NCI-H774 (cell line): ENCODE measurements at places on chromosomes 3 and 15.

- DNase-seq, result no peak
Observed at GRCh38 chr15:66855041-66855440, 153.0 kb downstream of the SMAD6 start.

- no peak for DNase-seq
Observed at GRCh38 chr3:52094571-52095485, 38.5 kb upstream of the DUSP7 start.

DNA sequence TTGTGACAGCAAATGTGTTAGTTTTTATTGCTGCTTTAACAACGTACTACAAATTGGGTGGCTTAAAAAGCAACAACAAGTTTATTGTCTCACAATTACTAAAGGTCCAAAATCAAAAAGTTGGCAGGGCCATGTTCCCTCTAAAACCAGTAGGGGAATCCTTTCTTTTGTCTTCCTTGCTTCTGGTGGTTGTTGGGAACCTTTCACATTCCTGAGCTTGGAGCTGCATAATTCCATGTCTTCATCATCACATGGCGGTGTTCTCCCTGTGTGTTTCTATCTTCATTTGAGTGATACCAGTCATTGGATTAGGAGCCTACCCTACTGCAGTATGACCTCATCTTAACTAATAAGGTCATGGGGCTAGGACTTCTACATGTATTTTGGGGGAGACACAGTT lies 7.4 kb downstream of the SPRED1 start:
- DNase-seq, result no peak

DNA sequence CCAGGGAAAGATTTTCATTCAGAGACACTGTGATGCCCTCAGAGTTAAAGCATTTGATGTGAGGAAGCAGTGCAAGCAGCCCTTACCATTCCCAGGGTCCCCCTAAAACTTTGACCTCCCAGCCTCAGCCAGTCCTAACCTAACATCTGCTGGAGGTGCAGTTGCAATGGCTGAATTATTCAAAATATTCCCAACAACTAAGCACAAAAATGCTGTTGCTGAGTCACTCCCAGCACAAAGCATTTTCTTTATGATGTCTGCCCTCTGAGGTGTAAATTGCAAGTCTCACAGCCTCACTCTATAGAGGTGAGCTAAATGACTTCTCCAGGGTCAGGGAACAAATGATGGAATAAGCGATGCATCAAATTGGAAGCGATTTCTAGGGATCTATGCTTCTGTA lies 6.4 kb upstream of the REC114 start:
- no peak for DNase-seq

GRCh38 chr3:5298453-5298852 lies 110.9 kb downstream of the EDEM1 start:
- DNase-seq, result no peak

DNA sequence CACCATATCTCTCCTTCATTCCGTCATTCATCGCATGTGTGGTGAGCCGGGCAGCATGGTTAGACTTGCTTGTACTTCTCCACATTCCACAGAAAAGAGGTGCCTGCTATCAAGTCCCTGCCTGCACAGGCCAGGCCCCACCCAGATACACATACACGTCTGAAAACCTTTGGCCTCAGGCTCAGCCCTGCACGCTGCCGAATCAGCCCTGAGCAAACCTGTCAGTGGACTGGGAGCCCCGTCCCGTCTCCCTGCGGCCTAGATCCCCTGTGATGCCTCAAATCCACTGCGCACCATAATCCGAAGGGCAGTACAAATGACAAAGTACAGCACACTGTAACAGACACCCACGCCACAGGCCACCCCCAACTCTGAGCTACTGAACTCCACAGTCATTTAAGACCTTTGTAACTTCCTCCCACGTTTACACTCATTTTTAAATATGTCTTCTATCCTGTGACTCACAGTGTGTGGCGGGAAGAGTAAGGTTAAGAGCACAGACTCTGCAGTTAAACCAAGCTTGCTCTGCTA lies 67.1 kb downstream of the MB21D2 start:
- no peak for DNase-seq

GRCh38 chr3:9888540-9888939 lies 1.9 kb upstream of the JAGN1 start:
- no peak for DNase-seq

GRCh38 chr3:47978386-47978785 lies 37.8 kb downstream of the MAP4 start:
- no peak for DNase-seq

DNA sequence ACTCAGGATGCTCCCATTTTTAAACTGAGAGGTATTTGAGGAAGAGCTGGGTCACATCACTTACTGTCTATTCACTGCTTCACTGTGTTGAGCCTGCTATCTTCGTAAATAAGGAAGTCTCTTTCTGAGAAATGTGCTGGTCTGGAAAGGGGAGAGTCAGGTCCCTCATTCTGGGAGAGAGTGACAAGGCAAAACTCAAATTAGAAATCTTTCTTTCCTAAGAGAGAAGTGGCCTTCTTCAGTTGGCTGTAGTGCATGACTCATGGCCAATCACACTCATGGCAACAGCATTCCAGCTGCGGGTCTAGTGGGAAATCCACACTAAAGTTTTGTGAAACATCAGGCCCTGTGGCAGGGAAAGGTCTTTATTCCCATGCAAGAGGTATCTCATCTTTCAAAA lies 11.5 kb upstream of the TIMP4 start:
- DNase-seq, result no peak

DNA sequence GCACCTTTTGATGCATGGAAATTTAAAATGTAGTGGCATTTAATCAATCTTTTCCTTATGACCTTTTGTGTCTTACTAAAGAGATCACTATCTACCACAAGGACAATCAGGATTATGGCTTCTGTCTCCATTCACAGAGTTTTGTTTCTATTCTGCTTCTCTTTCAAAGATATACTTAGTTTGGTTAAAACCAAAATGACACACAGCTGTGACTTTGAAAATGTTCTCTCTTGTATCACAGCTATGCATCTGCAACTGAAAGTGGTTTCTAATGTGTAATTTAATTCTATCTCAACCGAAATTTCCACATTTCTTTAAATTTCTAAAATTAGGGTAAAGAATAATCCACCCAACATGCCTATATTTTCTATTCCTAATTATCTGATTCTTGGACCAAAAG lies 27.7 kb downstream of the HLTF start:
- DNase-seq, result no peak
